ENCODE measurements at places on chromosomes 1 and 21.

GRCh38 chr1:169884634-169885033 is 9.1 kb downstream of the SCYL3 start:
- H3K27me3 ChIP-seq = no peaks in the 10 kb centered on the region
- no peak for DNase-seq
- no peak overlapping the region for H3K4me3 ChIP-seq
- H3K36me3 ChIP-seq = no peaks in the 10 kb centered on the region

DNA sequence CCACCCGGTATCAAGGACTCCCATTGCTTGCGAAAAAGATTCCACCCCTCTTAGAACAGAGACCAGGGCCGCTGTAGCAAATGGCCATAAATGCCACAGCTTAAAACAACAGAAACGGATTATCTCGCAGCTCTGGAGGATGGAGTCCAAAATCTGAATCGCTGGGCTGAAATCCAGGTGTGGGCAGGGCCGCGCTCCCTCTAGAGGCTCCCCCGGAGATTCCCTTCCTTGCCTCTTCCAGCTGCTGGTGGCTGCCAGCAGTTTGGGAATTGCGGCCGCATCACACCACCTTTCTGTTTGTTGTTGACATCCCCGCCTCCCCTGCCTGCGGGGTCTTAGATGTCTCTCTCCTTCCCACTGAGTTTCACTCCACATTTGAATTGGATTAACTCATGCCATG is 15.6 kb downstream of the PDE9A start:
- H3K4me1 ChIP-seq = peaks cover 17% of the 10 kb centered on the region
- H3K36me3 ChIP-seq = no peaks in the 10 kb centered on the region
- no peak for DNase-seq

- DNase-seq = peak; percentile 40
- no peaks in the 10 kb centered on the region for H3K27me3 ChIP-seq
- H3K27ac ChIP-seq = no peak overlapping the region
- H3K4me3 ChIP-seq = no peak overlapping the region
- H3K36me3 ChIP-seq = peaks cover 8% of the 10 kb centered on the region
- H3K4me1 ChIP-seq = peaks cover 12% of the 10 kb centered on the region
Observed at GRCh38 chr21:34790341-34790740, 121.5 kb downstream of the CLIC6 start.

- peaks cover 25% of the 10 kb centered on the region for H3K4me1 ChIP-seq
- no peak overlapping the region for H3K27ac ChIP-seq
- no peak for DNase-seq
- H3K4me3 ChIP-seq = no peak overlapping the region
Observed at GRCh38 chr1:9121496-9122409, 7.1 kb downstream of the GPR157 start.

- H3K4me1 ChIP-seq = peaks cover 9% of the 10 kb centered on the region
- no peaks in the 10 kb centered on the region for H3K36me3 ChIP-seq
- no peak for DNase-seq
- H3K27me3 ChIP-seq = no peaks in the 10 kb centered on the region
- H3K4me3 ChIP-seq = peak overlapping the region; percentile 7
Observed at GRCh38 chr21:16125274-16125673, 395.5 kb downstream of the USP25 start.

DNA sequence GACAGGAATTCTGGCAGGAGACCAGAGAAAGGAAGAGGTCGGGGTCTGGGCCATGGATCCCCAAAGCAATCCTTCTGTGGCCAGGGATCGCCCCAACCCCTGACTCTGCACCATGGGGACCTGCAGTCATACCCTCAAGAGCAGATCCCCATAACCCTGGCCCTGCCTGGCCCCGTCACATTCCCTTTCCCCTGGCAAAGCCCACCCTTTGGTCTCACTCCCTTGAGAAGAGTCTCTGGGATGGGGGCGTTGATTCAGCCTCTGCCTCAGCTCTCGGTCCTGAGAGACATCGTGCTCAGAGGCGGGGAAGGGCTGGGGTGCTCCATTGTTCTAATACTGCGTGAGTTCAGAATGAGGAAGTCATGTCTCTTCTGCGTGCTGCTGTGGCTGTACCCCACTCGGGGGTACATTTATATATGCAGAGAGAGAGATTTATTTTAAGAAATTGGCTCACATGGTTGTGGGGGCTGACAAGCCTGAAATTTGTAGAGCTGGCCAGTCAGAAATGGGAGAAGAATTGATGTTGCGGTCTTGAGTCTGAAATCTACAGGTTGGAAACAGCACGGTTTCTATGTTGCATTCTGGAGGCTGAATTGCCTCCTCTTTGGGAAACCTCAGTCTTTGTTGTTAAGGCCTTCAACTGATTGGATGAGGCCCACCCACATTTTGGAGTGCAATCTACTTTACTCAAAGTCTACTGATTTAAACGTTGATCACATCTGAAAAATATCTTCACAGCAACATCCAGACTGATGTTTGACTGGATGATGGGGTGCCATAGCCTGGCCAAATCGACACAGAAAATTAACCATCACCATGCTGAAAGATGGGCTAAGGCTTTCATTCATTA is 4.2 kb upstream of the PADI2 start:
- DNase-seq = no peak
- H3K27me3 ChIP-seq = no peaks in the 10 kb centered on the region
- H3K4me3 ChIP-seq = no peak overlapping the region
- no peaks in the 10 kb centered on the region for H3K36me3 ChIP-seq

DNA sequence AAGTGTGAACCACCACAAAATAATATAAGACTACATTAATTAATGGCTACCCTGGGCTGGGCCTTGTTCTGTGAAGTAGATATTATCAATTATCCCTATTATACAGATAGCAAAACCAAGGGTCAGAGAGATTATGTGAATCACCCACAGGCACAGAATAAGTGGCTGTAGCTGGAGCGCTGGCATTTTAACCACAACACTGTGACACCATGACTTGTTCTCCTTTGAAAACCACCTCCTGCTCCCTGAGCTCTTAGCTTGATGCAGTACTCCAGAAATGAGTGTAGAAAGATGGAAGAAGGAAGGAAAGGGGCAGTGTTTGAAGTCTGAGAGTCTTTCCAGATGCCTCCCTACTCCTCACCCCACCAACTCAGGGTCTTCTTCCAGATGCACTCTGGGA is 29.5 kb upstream of the JUN start:
- H3K4me3 ChIP-seq = no peak overlapping the region
- H3K4me1 ChIP-seq = peaks cover 72% of the 10 kb centered on the region
- DNase-seq = no peak
- H3K36me3 ChIP-seq = no peaks in the 10 kb centered on the region
- peak overlapping the region; percentile 88 for H3K27ac ChIP-seq

DNA sequence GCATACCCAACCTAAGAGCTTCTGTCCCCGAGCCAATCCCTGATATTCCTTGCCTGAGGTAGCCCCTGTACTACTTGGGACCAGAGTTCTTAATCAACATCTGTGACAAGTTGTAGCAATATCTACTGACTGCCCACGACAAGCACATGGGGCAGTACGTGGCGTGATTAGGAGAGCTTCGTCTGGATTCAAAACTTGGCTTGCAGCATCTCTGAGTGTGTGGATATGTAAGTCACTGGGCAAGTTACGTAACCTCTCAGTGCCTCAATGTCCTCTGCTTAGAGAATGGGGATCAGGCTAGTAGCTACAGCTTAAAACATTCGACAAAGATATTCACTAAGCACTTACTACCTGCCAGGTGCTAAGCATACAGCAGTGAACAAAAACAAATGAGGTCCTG is 5.0 kb downstream of the HSPG2 start:
- peaks cover 84% of the 10 kb centered on the region for H3K4me1 ChIP-seq
- H3K36me3 ChIP-seq = no peaks in the 10 kb centered on the region
- DNase-seq = no peak
- no peaks in the 10 kb centered on the region for H3K27me3 ChIP-seq
- H3K27ac ChIP-seq = peak overlapping the region; percentile 96

DNA sequence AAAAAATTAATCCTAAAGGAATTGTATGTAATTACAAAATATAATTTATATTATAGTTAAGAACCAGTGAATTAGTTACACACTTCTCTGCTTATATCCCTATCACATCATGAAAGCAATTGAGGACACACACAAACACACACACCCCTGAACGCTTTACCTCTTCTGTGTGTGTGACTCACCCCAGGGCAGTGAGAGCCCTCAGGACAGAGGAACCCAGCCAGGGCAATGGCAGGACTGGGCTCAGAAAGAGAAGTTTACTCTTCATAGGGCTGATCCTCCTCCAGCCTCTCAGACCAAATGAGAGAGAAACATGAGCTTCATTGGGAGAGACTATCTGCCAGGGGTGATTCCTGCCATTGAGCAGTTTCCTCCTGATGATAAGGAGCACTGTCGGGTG is 38.1 kb downstream of the SLC44A3 start:
- H3K27ac ChIP-seq = no peak overlapping the region
- H3K4me3 ChIP-seq = no peak overlapping the region
- peaks cover 43% of the 10 kb centered on the region for H3K4me1 ChIP-seq

DNA sequence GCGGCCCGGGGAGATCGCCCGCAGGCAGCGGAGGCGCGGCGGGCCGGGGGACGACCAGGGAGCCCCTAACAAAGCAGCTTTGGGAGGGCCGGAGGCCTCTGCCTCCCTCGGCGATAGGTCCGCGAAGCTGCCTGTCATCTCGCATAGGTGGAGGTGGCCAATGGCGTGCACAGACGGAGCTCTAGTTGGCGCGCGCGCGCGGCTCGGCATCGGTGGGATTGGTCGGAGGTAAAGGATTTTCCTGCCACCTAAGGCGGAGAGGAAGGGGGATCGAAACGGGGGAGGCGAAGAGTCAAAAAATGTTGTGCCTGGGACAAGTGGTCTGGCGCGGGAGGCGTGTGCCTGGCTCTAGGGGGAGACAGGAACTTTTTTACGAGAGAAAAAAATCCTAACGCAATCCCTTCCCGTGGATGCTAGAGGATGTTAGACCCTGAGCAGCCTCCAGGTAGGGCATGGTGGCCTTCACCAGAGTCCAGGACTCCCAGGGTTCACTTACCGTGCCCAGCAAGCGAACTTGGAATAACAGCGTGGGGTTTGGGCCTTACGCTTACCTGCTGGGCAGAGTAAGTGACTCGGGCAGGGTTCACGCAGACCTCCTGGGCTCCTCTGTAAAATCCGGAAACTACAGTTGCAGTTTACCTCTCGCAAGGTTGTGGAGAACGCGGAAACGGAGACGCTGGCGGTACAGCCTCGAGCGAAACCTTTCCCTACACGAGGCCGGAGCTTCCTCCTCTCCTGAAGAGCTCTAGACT is 99.9 kb upstream of the SOD1 start:
- no peaks in the 10 kb centered on the region for H3K36me3 ChIP-seq
- peak overlapping the region; percentile 55 for H3K4me3 ChIP-seq
- peaks cover 24% of the 10 kb centered on the region for H3K4me1 ChIP-seq
- no peaks in the 10 kb centered on the region for H3K27me3 ChIP-seq
